Epithelial cell of prostate (primary cell): ENCODE measurements at places on chromosomes 3 and 15.

DNA sequence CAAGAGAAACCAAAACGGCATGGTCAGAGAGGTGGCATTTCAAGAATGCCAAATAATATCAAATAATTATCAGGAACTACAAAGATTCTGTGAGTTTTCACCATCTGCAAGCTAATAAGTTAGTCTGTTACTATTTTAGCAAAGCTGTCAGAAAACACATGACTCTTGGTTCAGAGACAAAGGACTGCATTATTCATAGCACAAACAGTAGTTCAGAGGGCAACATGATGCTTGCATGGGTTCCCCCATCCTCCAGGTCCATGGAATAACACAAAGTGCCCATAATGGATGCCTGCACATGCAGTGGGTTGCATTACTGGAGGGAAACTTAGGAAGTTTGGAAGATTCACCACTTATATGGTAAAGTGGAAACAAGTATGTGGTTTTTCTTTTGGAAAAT, 228.8 kb upstream of the ALCAM start:
- DNase-seq: no peak

GRCh38 chr3:4376499-4376898, 73.3 kb downstream of the SETMAR start:
- DNase-seq: peak; percentile 16

DNA sequence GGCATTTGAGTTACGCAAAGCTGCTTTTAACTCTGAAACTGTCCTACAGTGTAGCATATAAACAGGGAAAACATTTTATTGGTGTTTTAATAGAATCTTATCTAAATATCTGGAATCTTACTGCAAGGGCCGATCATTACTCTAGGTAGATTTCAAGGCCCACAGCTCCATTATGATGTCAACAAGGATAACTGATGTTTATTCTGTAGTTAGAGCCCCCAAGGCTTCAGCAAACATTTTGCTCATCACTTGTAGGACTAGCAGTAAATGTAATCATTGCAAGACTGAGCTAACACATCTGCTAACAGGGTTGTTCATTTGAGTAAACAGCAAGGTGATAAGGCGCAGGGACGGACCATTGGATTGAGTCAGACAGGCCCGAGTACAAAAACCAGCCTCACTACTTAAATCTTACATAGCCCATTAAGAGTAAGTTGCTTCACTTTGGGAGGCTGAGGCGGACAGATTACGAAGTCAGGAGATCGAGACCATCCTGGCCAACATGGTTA, 332.5 kb upstream of the TPRG1 start:
- no peak for DNase-seq

GRCh38 chr15:41817327-41817726, 10.6 kb upstream of the JMJD7 start:
- no peak for DNase-seq

DNA sequence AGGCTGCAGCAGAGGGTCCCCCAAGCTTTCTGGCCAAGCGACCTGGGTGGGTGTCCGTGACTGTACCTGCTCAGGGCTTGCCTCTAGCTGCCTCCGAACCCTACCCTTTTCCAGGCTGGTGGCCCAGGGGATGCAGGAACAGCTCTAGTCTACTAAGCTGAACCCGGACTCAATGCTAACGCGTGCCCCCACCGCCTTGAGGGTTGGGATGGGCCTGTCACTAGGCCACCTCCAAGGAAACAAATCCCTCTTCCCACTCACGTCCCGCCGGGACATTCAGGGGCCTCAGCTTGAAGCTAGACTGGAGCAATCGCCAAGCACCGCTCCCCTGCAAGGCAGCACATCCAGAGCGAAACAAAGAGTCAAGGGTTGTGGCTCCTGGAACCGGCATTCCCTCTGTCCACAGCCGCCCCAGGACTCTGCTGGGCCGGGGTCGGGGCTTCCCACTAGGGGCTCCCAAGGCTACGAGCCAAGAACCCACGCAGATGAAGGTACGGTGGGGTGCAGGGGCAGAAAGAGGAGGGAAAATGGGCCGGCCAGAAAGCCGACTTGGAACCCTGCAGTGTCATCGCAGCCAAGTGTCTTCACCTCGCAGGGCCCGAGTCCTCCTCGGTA, 2.9 kb downstream of the FBXL22 start:
- no peak for DNase-seq

DNA sequence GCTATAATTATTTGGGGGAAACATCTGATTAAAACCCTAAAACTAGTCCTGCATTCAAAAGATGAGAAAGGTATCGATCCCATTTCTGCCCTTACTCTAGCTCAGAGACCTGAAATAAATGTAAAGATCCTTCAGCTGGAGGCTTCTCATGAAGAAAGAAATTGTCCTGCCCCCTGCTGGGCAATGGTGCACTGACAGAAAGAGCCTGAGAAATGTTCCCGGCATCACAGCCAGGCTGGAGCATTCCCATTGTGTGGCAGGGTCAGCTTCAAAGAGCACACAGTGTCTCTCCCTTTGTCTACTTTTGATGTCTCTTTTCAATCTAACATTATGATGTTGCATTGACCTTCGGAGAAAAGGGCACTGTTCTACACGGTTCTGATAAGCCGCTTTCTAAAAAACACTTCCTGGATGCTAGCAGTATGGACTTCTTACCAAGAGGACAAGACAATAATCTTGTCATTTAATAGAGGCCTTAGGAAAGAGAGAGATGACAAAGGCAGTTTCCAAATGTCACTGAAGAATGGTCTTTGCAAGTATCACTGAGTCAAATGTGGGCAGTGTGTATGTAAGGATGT, 287.5 kb downstream of the MAGI1 start:
- DNase-seq: no peak

GRCh38 chr15:76930831-76931396, 635 bp upstream of the RCN2 start:
- DNase-seq: no peak

DNA sequence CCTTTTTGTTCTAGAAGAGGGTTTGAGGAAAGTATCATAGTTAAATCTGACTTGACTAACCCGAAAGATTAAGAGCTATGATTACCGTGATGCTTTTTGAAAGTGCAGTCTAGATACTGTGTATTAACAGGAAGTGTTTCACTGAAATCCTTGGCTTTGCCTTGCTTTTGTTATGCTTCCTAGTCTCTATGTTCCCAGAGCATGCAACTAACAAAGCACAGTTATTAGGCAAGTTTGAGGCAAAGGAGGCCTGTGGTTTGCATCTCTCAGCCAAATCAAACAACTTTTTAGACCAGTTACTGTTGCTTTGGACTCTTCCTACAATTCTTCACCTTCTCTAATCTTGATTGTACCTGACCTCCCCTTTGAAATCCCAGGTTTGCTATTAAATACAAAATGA, 3.9 kb downstream of the LXN start:
- no peak for DNase-seq

GRCh38 chr3:9345041-9345440, 17.8 kb upstream of the THUMPD3 start:
- no peak for DNase-seq

- no peak for DNase-seq
Measured at GRCh38 chr3:15606434-15606891, 4.9 kb downstream of the BTD start.

DNA sequence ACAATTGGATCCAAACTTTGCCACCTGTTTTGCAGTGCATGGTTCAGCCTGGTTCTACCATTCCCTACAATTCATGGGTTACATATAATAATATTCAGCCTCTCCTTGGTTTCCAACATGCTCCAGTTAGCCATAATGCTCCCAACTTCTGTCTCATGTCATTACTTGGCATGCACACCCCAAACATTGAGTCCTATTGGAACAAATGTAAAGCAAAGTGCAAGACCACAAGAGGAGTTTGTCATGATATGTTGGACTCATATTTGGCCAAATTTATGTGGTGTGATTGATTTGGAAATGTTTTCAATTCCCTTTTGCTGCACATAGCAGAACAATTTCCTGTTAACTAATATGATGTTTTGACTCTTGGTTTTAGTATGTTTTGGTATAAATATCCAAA, 50.2 kb downstream of the KCNAB1 start:
- DNase-seq: no peak

DNA sequence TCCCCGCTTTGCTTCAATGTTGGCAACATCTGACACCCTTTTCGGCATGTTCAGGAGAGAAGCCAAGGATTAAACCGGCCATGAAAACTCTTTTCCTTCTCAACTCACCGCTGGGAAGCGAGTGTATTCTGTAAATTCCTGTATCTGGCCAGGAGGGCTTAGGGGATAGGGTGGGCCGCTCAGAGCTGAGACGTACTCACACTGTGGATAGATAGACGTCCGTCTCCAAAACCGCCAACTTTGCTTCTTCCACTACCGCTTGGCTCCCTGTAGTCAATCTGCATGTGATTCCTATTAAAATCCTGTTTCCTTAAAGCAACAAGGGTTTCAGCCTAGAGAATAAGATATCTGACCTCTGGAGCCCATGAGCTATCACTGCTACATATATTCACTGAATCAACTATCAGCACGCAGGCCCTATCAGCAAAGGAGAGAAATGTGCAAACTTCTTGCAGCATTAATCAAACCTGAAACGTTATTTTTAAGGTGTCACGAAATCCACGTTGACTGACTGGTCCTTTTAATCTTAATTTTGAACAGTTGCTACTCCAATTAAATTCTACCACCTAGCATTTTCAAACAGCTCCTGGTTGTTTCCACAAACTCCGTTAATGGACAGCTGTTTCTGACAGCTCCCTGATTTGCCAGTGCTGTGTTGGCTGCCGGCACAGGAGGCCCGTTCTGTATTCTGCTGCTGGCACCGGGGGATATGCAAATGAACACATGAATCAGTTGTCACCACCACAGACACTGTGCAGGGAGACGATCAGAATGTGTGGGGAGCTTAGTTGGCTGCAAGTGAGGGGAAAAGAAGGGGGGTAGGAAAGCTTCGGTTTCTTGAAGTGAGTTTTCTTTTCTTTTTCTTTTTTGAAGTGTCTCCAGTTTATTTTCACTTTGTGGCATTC, 438.9 kb upstream of the ARRDC4 start:
- DNase-seq: no peak

DNA sequence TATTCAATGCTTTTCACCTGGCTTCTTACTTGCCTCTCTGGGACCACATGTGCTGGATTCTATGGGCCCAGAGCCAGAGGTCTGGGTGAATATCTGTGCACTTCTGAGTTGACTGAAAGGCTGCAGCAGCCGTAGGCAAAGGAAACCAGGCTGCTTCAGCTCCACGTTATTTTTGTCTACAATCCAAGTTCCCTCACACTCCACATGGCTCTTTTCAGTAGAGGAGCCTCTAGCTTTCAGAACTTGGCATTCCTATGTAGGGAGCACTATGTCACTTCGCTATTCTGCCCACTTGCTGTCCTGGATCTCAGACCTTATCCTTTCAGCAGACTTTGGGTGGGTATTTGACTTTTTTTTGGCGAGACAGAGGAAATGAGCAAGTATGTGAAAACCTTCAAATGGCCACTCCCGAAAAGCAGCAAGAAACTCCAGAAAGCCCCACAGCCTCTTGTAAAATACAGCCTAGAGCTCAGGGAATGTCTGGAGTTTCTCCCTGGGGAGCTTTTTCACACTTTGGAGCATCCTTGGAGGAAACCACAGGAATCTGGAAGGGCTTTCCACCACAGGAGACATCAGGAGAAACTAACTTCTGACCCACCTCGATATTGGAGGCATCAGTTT, 80.9 kb downstream of the DUT start:
- DNase-seq: no peak

- peak; percentile 18 for DNase-seq
Measured at GRCh38 chr3:55402886-55403609, 84.1 kb downstream of the WNT5A start.

DNA sequence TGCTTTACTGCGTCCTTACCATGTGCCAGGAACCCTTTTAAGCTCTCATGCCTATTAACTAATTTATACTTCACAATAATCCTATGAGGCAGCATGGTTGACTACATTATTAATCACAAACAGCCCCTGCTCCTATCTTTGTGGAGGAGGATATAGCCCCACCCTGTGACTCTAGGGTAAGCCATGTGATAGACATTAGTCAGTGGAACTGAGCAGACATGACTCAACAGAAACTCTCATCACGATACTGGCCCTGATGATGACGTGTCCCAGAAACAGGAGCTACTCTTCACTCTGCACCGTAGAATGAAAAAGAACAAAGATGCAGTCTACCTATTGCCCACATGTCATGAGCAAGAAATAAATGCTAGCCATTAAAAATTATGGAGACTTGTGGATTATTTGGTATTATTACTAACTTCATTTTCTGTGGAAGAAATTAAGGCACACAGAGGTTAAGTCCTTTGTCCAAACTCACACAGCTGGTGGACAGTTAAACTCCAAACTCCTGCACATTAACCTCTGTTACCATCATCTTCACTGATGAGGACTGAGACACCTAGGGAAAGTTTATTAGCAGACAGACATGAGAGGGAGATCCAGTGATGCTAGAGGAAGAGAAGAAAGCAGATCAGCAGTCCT, 51.2 kb downstream of the CFAP20DC start:
- peak; percentile 100 for DNase-seq

GRCh38 chr3:177641206-177641605, 443.9 kb upstream of the TBL1XR1 start:
- no peak for DNase-seq

- no peak for DNase-seq
Measured at GRCh38 chr15:67307889-67308597, 53.5 kb downstream of the IQCH start.
